Thoracic aorta (tissue), 2 donors: ENCODE measurements at places on chromosomes 5 and 9. TPM values are rescaled to one million over a fixed set of nuclear protein-coding genes. Genes with fewer than 3 reads are reported as not detected.

Gene ALDH1A1
- total RNA-seq = 196 TPM

Gene SOX30
- total RNA-seq = not detected

Gene C7
- 105 TPM for total RNA-seq

Gene IRX1
- 11.1 TPM for total RNA-seq

Gene EMB
- total RNA-seq = 20.8 TPM

Gene SLC6A7
- not detected for total RNA-seq

Gene GALNT12
- 30.1 TPM for total RNA-seq

Gene NUTM2F
- not detected for total RNA-seq

Gene IL13
- total RNA-seq = 2.8 TPM

Gene AHRR
- total RNA-seq = 0.85 TPM

Gene ACTBL2
- not detected for total RNA-seq

DNA sequence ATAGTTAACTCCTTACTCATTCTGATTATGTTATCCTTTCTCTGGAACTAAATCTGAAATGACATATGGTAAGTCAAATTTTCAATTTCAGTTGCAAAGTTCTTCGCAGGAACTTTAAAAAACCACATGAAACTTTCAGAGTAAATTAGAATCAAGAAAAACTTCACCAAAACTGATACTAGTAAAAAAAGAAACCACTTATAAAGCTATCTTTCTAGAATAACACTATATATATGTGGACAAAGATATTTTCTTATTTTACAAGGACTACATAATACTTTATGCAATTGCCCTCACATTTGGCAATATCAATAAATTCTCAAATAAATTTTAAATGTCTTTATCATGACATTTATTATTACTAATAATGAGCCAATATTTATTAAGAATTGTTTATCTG is 1847.1 kb upstream of the NUDT12 start:
- no peak for DNase-seq

GRCh38 chr5:150123542-150123941 is 32.1 kb downstream of the PDGFRB start:
- DNase-seq = no peak

- DNase-seq = no peak
Measured at GRCh38 chr5:107408564-107408963, 262.2 kb downstream of the EFNA5 start.

GRCh38 chr5:113608113-113608596 is 94.7 kb downstream of the YTHDC2 start:
- no peak for DNase-seq

DNA sequence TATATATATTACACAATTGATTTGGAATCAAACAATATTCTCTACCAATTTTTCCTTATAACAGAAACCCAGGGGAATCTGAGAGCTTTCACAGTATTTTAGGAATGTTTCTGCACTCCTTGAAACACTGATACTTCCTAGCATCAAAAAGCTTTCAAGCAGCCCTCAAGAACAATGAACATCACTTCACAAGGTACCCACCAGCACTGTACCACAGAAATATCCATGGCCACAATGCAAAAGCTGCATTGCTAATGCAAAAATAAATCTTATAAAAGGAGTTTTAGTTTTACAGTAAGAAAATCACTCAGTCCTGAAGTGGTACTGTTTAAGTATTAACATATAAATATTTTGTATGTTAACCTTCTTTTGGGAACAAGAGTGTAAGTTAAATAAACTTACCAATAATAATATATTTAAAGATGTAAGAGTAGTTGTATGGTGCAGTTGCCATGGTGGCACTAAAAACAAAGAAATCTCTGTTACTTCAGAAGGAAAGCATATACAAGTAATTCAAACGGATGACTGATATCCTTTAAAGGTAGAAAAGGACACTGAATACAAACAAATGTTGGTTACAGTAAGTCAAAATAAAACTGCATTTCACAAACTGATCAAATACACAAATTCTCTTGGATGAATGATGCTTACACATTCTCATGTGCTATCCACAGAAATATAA is 8.6 kb downstream of the RAB14 start:
- no peak for DNase-seq

DNA sequence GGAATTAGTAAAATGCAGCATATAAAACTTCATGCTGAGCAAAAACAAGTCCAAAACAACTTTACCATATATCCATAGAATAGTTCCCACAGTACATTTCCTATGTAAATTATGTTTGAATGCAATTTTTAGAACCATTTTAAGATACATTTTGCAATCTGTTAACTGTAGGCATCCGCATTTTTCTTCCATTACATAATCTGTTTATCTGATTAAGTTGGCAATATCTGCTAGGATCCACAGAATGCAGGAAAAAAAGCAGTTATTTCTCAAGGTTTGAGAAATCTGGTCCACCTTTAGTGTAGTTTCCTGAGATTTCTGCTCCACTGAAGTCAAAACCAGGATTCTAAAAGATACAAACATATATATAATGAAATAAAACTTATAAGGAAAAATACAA is 6.2 kb downstream of the NUDCD2 start:
- no peak for DNase-seq

DNA sequence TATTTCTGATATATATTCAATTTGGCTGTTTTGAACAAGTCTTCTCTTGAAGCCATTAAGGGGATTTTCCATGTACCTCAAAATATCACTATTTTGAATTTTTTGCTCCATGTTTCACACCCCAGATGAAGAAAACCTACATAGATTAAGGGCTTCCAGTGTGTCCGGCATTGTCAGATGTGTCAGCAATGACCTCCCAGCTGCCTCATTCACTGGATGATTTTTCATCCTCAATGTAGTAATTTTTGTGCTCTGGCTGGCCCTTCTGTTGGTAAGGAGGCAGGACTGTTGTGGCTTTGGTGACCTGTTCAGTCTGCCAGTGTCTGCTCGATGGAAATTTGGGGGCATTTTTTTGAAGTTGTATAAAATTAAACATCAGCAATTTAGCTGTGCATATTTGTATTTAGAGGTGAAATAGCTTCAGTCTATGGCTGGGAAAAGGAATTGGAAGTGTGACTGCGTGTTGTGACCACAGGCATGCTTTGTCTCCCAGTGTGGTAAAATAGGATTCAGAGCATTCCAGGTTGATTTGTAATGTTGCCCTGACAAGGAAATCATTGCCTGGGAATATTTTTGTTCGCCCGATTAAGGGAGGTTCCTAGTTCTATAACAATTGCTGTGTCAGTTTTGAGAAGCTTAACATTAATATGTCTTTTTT is 312.4 kb downstream of the ARHGEF28 start:
- no peak for DNase-seq

DNA sequence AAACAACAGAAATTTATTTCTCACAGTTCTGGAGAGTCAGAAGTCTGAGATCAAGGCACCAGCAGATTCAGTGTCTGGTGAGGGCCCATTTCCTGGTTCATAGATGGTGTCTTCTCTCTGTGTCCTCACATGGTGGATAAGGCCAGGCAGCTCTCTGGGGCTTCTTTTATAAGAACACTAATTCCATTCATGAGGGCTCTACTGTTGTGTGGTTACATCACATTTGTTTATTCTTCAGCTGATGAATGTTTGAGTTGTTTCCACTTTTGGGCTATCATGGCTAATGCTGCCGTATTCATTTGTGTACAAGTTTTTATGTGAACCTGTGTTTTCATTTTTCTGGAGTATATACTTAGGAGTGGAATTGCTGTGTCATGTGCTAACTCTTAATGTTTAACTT is 35.2 kb downstream of the DDX4 start:
- DNase-seq = no peak

- DNase-seq = no peak
Measured at GRCh38 chr5:139761501-139761900, 34.1 kb upstream of the PSD2 start.

GRCh38 chr9:87327575-87328125 is 170.0 kb upstream of the DAPK1 start:
- no peak for DNase-seq

- no peak for DNase-seq
Measured at GRCh38 chr5:78797936-78798672, 149.5 kb upstream of the LHFPL2 start.

GRCh38 chr5:6705088-6705487 is 8.1 kb upstream of the TENT4A start:
- no peak for DNase-seq

DNA sequence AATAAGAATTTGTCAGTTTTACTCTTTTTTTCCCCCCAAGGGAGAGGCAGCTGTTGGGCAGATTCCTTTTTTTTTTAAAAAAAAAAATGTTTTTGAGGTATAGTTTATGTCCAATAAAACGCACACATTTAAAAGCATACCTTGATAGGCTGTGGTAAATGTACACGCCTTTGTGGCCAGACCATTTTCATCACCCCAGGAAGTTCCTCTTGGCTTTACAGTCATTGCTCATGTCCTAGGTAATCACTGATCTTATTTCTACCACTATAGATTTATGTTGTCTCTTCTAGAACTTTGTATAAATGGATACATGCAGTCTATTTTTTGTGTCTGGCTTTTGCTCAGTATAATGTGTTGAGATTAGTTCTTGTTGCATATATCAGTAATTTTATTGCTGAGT is 9.8 kb downstream of the SUB1 start:
- DNase-seq = no peak
